ENCODE measurements at places on chromosomes 12 and 14. TPM values are rescaled to one million over a fixed set of nuclear protein-coding genes. Genes with fewer than 3 reads are reported as not detected.

DNA sequence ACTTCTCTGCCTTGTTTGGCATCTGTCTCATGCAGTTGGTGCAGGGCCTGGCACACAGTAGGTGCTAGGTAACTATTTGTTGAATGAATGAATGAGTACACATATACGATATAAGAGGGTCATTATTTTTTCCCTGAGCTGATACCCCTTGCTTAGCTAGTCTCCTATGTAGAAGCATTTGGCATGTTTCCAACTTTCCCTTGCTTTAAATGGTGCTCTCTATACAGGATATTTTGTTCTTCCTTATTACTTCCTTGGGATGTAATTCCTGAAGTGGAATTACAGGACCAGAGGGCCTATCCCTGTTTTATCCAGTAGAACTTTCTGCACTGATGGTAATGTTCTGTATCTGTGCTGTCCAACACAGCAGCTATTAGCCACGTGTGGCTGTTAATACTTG is 250.1 kb upstream of the PWP1 start:
- no peak overlapping the region for H3K4me3 ChIP-seq
- peaks cover 5% of the 10 kb centered on the region for H3K4me1 ChIP-seq
- no peaks in the 10 kb centered on the region for H3K36me3 ChIP-seq
- H3K27ac ChIP-seq: no peak overlapping the region
- H3K27me3 ChIP-seq: no peaks in the 10 kb centered on the region

Gene ANO4
- total RNA-seq: 2.9 TPM

Gene LRTM2
- total RNA-seq: not detected

DNA sequence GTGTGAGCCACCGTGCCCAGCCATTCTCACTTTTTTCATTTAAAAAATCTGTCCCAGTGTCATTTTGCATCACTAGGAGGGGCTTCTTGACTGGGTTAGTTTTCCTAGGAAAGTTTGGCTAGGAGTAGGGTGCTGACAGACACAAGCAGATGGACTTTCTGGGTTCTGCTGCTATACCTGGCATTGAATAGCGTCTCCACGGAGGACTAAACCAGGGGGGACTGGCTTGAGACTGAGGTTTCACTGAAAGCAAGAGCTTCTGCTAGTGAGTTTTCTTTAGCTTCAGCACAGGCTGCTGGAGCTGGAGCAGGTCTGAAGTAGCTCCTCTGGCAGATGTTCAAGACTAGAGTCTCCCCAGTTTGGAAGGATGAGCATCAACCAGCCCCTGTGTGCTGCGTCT is 1.4 kb downstream of the SLC10A1 start:
- H3K27ac ChIP-seq: no peak overlapping the region
- H3K4me1 ChIP-seq: no peaks in the 10 kb centered on the region
- H3K36me3 ChIP-seq: no peaks in the 10 kb centered on the region

Gene TBX5
- total RNA-seq: not detected

Data from H1 (cell line).